ENCODE measurements at places on chromosomes 2 and 18.

- no peak for DNase-seq
These were observed 59.6 kb downstream of the HDAC4 start for GRCh38 chr2:239341146-239341732.

GRCh38 chr2:10307561-10308156, 5.0 kb downstream of the HPCAL1 start:
- DNase-seq: no peak

GRCh38 chr18:64208516-64208915, 59.6 kb upstream of the LINC00305 start:
- no peak for DNase-seq

DNA sequence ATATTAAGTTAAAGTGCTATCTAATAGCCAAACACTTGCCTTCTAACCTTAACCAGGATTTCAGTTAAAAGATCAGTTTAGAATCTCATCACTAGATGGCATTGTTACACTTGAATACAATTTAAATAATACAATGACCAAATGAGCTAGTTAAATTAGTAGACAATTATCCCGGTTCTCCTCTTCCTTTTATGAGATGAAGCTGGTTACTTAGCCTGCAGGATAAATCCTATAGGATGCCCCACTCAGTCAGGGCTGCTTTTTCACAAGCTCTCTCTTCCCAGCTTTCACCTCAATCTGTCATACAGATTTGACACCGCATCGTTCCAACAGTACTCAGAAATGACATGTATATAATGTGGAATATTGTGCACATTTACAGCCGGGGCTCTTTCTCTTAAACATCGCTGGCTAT, 678.8 kb downstream of the KCNJ3 start:
- DNase-seq: no peak

GRCh38 chr2:238938003-238938400, 90.1 kb downstream of the TWIST2 start:
- peak; percentile 23 for DNase-seq

GRCh38 chr2:10564876-10565445, 116.8 kb upstream of the ODC1 start:
- DNase-seq: no peak

- DNase-seq: no peak
These were observed 1315.1 kb downstream of the SUCLG1 start for GRCh38 chr2:83143946-83144345.

DNA sequence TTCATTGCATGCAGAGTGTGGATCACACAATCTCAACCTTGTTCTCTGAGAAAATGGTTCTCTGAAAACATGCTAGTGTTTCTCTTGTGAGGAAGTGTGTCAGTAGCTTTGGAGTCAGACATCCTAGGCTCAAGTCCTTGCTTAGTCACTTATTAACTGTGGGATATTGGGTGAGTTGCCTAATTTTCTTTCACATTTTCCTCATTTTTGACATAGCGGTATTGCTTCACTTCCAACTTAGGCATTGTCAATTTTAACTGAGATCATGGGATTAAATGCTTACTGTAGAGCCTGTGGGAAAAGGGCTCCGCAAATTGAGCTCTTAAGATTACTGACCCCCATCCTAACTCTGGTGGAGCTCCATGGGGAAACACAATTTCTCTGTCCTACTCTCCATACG, 622.2 kb downstream of the CNTNAP5 start:
- DNase-seq: no peak

DNA sequence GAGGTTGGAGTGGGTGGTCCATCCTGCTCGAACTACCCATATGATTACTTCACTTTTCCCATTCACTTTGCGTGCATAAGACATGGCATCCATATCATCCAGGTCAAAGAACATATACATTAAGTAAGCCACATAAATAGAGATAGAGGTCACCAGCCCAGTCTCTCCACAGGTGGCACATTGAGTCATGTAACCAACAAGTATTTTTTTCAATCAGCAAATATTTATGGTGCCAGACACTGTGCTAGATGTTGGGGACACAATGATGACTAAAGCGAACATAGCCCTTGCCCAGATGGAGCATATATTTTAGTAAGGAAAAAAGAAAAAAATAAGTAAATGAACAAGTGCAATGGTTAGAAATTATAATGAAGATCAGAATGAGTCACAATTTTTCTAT, 83.6 kb upstream of the LCLAT1 start:
- DNase-seq: no peak

DNA sequence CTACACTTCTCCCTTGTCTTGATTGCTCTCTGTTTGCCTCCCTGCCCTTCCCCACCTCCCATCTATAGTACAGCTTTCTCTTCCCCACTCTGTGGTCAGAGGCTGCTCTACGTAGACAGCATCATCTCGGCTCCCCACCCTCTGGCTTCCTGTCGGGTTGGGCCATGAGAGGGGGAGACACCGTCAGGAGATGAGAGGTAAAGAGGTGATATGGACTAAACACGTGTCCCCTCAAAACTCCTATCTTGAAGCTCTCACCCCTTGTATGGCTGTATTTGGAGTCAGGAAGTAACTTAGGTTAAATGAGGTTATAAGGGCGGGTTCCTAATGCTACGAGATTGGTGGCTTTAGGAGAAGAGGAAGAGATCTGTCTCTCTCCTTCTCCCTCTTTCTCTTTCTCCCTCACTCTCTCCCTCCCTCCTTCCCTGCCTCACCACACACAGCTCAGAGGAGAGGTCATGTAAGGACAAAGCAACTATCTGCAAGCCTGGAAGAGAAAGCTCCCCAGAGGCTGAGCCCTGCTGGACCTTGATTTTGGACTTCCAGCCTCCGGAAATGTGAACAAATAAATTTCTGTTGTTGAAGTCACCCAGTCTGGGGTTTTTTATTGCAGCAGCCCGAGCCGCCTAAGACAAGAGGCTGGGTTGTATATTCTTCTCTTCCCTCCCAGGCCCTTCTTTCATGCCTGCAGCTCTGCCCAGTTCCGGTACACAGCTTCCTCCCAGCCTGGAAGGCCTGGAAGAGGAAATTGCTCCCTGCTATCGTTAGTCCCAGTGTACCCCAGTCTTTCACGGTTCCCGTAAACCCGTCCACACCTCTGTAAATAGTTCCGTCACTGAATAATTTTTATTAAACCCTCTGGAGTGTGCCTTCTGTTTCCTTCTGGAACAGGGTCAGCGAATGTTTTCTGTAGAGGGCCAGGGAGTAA, 138.0 kb downstream of the AKAIN1 start:
- no peak for DNase-seq

DNA sequence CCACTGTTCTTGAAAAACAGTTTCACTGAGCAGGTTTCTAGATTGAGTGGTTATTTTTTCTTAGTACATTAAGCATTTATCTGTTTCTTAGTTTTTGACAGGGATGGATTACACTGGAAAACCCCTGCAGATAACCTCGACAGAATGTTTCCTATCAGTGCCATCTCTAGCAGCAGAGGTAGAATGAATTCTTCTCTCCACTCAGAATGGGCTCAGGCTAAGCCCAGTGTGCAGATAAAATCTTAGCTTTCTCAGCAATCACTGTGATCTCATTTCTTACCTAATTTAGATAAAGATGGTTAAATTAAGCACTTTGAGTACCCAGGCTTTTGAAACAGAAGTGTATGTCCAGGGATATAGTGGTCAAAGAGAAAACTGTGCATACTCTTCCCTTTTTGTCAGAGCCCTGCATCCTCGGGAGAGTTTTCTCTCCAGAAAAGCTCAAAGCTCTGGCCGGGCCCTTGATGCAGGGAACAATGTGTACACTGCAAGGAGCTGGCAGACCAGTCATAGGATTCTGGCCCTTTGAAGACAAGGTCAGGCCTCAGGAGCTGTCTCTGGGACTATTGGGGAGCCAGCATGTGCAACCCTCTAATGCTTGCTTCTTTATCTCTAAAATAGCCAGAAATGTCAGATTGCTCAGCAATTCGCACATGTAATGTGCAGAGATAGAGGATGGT, 10.6 kb upstream of the AKAIN1 start:
- DNase-seq: no peak

DNA sequence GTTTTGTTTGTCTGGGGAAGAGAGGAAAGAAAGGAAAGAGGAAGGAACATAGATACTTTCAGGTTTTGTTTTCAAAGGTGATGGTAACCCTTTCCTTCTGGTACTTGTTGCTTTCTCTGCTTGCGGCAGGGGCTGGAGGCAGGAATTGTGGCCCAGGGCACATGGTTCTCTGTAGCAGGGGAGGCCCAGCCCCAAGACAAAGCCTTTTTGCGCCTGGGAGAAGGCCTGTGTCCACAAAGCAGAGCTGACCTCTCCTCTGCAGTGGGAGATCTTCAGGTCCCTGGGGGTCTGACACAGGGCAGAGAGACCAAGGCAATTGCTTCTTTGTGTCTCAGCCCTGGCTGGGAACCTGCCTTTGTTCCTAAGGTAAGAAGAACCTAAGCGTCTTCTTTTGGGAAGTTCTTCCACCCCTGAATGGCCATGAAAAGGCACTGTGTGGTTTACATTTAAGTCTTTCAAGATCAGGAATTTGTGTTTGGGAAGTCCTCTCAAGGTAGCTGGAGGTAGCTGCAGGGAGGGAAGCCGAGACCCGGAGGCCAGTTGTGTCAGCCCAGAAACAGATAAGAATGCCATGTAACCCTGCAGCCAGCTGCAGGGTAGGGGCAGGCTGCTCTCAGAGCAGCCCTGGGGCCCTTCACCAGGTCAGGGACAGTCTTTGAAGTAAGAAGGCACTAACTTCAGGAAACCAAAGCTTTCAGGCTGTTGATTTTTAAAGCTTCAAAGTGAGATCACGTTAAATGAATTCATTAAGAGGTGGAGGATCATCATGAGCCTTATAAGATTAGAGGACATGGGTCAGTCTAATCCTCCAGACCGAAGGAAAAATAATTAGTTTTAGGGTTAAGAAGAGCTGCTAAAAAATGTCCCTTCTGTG, 119.3 kb downstream of the STPG4 start:
- DNase-seq: no peak

GRCh38 chr2:184743096-184743495, 144.8 kb downstream of the ZNF804A start:
- no peak for DNase-seq

DNA sequence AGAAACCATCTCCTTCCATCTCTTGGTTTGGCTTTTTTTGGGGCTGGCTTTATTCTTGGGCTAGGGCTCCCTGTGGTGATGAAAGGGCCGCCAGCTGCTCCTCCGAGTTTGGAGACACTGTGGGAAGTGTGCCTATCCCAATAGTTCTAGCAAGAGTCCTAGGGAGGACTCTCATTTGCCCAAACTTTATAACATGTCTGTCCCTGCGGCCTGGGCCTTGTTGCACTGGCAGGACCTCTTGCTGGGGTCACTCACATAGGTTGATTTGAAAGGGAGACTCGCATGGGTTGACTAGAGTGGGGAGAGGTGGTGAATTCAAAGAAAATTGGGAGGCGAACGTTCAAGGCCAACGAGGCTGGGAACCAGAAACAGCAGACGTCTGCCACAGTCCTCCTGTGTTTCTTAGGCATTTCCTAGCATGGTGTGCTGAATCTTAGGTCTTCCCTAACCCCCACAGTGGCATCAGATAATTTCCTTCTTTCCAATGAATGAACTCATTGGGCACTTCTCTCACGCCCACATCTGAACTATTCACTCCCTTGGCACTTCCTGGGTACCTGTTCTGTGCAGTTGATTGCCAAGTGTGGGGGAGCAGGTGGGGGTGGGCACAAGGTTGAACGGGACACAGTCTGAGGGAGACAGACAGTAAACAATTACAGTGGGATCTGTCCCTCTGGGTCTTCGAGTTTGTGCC, 26.8 kb downstream of the NIFK start:
- no peak for DNase-seq

DNA sequence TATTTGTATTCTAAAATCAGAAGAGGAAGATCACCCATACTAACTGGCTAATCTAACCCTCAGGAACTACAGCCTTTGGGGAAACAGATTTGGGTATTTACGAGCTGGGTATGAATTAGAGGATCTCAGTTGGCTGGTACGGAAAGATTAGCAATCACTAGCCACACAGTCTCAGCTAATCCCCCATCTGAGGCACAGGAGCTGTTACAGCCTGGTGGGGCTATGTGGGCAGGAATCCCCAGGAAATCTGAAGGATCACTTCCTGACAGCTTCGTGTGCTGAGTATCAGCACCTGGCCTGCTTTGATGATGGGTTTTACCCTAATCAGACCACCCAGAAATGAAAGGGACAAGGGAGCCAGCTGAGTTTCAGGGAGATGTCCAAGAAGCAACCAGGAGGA, 206.3 kb downstream of the AFF3 start:
- no peak for DNase-seq

- DNase-seq: no peak
These were observed 212.4 kb upstream of the STK17B start for GRCh38 chr2:196383799-196384198.

DNA sequence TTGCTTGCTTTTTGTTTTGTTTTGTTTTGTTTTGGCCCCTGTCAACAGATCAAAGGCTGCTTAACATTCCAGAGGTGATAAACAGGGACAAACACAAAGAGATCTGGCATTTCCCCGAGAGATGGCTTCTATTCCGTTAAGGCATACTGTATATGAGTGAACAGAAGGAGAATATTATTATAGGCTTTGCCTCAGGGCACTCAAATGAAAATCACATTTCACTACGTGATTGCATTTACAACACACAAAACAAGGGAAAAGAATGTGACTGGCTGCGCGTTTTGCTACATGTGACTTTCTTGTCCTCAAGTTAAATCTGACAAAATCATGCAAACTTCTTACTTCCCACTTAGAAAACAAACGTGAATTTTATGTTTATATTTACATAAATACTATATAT, 1037.9 kb upstream of the DDX18 start:
- DNase-seq: no peak

- DNase-seq: peak; percentile 3
These were observed 358.5 kb downstream of the MYCN start for GRCh38 chr2:16298866-16299265.

- DNase-seq: no peak
These were observed 102.2 kb upstream of the CYP1B1 start for GRCh38 chr2:38178119-38178518.

GRCh38 chr18:67433971-67434370, 82.5 kb downstream of the DSEL start:
- no peak for DNase-seq

DNA sequence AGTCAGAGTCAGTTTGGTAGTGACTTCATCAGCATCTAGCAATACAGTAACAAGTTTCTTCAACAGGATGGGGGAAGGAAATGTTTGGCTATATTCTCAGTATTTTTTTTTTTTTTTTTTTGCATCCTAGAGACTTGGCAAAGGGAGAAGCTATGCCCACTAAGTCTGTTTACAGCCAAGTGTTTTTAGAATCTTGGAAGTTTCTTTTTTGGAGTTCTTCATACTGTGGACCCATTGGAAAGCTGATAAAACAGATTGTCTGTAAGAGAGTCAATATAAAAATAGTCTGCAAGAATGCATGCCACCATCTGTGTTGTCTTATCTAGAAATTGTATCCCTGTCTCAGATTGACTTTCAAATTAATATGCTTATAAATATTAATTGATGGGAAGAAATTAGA, 171.2 kb downstream of the ADCYAP1 start:
- no peak for DNase-seq
